Fibroblast of skin of right quadriceps (primary cell): ENCODE measurements at places on chromosomes 5 and 9.

- DNase-seq = no peak
These were observed 326.9 kb downstream of the ARHGEF28 start for GRCh38 chr5:73952872-73953271.

DNA sequence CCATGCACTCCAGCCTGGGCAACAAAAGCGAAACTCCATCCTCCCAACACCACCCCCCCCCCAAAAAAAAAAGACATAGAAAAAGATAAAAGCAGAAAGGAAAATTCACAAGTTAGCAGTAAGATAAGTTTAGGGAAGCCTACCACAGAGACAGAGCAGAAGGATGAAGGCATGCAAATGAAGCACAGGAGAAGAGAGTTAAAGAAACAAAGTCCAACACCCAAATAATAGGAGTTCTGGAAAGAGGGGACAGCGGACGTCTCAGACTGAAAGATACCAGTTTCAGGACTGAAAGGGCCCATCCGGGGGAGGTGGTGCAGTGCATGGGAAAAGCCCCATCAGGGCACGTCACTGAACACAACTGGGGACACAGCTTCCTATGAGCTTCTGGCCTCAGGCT lies 54.3 kb downstream of the OTULIN start:
- no peak for DNase-seq

DNA sequence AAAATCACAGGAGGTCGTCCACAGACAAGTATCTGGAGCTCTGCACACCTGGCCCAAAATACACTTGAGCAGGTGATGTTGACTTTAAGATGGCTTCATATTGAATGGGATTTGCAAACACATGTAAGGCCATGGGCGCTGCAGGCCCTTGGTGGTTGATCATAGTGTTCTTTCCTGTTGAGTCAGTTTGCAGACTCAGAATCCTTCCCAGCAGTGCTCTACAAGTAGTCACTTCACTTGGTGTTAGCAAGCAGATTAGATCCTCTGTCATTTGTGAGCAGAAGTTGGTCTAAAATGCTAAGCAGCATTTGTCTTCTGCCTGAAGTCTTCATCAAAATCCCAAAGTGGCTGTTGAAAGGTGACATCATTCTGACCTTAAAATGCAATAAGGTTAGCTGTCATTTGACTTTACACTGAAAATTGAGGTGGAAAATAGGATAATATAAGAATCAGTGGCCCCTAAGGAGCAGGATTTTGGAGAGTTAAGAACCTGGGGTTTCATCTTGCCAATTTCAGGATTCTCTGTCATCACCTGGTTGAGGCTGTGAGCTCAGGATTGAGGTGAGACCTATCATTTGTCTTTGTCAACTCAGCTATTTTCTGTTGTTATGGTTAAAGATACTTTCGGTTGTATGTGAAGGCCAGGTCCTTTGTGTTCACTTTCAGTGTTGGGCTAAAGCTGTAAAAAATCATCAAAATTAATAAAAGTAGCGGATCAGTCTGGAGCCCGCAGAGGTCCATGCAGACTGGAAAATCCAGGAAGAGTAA lies 114.5 kb downstream of the LRRC70 start:
- DNase-seq = no peak

DNA sequence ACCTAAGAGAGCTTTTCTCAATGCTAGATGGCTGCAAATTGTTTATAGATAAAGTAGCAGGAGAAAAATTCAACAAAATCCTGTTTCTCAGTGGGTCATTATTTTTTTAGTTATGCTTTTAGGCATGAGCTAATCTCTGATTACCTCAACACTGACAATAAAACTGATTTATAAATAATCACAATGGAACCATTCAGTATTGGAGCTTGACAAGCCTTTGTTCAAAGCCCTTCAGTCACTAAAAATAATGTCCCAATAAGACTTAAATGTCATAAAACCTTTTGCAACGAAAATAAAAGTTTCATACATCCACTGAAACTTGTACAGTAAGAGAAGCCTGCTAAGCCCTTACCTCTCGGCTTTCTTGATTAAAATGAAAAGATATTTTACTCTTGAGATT lies 27.2 kb downstream of the PTPDC1 start:
- DNase-seq = no peak

DNA sequence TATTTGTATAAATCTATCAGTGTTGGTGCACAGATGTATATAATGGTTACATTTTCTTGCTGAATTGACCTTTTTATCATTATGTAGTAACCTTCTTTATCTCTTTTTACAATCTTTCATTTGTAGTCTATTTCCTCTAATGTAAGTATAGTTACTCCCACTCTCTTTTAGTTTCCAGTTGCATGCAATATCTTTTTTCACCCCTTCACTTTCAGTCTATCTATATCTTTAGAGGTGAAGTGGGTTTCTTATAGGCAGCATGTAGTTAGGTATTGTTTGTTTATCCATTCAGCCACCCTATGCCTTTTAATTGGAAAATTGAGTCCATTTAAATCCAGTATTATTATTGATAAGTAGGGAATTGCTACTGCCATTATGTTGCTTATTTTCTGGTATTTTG lies 6.1 kb upstream of the EMB start:
- DNase-seq = no peak

DNA sequence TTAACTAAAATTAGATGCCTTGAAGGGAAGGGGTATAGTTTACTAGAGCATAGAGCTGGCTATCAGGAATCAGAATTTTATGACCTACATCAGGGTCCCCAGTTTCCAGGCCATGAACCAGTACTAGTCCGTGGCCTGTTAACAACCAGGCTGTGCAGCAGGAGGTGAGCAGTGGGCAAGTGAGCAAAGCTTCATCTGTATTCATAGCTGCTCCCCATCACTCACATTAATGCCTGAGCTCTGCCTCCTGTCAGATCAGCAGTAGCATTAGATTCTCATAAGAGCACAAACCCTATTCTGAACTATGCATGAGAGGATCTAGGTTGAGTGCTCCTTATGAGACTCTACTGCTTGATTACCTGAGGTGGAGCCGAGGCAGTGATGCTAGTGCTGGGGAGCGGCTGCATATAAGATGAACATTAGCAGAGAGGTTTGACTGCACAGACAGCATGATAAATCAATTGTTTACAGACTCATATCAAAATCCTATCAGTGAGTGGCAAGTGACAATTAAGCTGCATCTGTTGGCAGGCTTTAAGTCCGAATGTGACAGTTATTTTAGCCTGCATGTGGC lies 44.6 kb downstream of the TAF11L14 start:
- DNase-seq = no peak
